ENCODE measurements at places on chromosomes 16 and 17. TPM values are rescaled to one million over a fixed set of nuclear protein-coding genes. Genes with fewer than 3 reads are reported as not detected.

The SLC35G6 gene
- total RNA-seq = not detected

The CD300H gene
- total RNA-seq = not detected

The ADPRM gene
- total RNA-seq = 13.3 TPM

The TP53TG3B gene
- not detected for total RNA-seq

The ABCC12 gene
- not detected for total RNA-seq

The CFAP52 gene
- 1.3 TPM for total RNA-seq

The NLRC3 gene
- 0.05 TPM for total RNA-seq

The KRTAP1-1 gene
- 0.25 TPM for total RNA-seq

The CCDC144A gene
- not detected for total RNA-seq
